ENCODE measurements at places on chromosomes 12 and 14. TPM values are rescaled to one million over a fixed set of nuclear protein-coding genes. Genes with fewer than 3 reads are reported as not detected.

DNA sequence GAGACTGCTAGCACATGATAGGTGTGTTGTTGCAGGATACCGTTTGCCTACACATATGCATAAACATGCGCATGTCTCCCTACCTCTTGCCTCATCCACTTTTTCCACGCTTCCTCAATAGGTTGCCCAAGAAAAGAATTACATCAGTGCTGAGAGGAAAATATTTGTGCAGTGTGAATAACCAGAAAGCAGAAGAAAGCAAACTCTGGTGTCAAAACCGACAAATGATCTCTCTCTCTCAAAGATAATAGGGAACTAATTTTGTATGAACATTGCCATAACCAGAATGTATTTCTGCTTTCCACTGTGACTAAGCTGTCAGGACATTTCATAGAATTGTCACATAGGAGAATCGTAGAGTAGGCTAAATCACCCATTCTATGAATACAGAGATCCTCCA lies 1.3 kb downstream of the CLEC7A start:
- DNase-seq, result no peak

GRCh38 chr12:110683888-110684287 lies 5.0 kb downstream of the HVCN1 start:
- DNase-seq, result no peak

- DNase-seq, result no peak
These were observed 93.5 kb downstream of the PPP1R12A start for GRCh38 chr12:79841248-79841877.

LTB4R gene
- 7.2 TPM for total RNA-seq

GRCh38 chr14:105075379-105076295 lies 10.4 kb upstream of the GPR132 start:
- DNase-seq, result peak; percentile 51

MEG3 gene
- total RNA-seq, result 26.7 TPM

- DNase-seq, result no peak
These were observed 888.6 kb downstream of the TMTC2 start for GRCh38 chr12:83575326-83575725.

DNA sequence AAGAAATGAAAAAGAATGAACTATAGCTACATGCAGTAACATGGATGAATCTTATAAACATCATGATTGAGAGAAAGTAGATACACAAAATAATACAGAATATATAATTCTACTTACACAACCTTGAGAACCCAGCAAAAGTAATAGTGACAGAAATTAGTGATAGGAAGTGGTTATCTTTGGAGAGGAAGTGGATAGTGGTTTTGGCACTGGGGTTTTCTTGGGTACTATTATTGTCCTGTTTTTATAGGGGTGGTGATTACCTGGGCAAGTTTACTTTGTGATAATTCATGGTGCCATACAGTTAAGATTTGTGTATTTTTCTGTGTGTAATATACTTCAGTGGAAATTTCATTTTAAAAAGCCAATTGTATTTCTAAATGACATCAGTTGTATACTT lies 352.7 kb downstream of the AEBP2 start:
- no peak for DNase-seq

DNA sequence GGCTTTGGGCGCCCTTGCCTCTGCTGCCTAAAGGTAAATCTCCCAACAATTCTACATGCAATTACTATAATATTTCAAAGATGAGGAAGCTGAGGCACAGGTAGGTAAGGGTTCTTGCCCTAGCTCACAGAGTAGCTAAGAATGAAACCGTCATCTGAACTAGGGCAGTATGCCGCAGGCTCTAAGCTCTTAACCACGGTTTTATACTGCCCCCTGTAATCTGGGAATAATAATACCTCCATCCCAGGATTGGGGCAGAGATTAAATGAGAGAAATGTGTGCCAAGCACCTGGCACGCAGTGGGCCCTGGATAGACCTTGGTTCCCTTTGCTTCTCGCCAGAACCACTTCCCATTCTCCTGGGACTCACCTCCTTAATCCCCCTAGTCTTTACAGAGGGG lies 1.5 kb upstream of the HRK start:
- no peak for DNase-seq

GZMH gene
- total RNA-seq, result 0.28 TPM

TOMM20L gene
- not detected for total RNA-seq

GPR132 gene
- total RNA-seq, result 0.40 TPM

GRCh38 chr14:25097120-25097519 lies 47.2 kb upstream of the STXBP6 start:
- no peak for DNase-seq

- DNase-seq, result peak; percentile 79
These were observed 70.2 kb upstream of the ZFP36L1 start for GRCh38 chr14:68862954-68863594.

- no peak for DNase-seq
These were observed 62.2 kb upstream of the INSM2 start for GRCh38 chr14:35471803-35472202.

- no peak for DNase-seq
These were observed 280.8 kb downstream of the ZFP36L1 start for GRCh38 chr14:68512088-68512487.

PARP11 gene
- 4.8 TPM for total RNA-seq
